ENCODE measurements at places on chromosomes 6 and 20.

DNA sequence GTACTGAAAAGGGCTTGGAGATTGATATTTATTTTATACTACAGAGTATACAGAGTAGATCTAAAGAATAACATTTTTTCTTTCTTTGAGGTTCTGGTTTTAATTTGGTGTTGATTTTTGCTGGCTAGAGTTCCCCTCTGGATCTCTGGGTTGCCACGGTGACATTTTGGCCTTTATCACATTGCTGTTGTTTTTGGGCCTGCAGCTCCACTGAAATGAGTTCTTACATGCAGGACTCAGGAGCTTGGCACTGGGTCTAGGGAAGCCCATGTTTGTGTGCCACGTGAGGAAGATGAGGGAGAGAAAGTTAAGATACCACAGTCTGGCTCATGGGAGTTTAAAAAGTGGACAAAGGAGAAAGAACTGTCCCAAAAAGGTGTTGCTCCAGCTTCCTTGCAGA lies 7.4 kb upstream of the TFAP2C start:
- no peak for DNase-seq

- DNase-seq: no peak
Measured at GRCh38 chr6:88443554-88443953, 277.4 kb upstream of the CNR1 start.

DNA sequence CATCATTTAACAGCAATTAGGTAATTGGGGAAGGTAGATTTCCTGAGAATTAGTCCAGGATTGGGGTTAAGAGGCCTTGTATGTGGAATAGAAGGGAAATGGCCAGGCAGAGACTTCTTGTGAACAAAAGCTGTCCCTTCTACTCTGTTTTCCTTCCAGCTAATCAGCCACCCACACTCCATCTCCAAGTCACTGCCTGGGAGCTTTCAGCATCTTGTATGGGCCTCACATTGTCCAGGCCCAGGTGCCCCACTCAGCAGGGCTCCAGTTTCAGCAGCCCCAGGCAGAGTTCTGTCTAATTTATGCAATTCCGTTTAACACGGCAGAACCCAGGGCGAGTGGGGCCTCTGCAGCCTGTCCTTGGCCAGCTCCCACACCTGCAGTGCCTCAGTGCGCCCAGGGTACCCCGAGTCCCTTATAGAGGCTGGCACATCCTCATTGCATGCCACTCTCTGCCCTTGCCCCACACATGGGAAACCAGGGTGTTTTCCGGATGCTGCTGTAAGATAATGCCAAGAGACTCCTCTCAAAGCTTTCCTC lies 113.0 kb downstream of the EDN3 start:
- no peak for DNase-seq

- no peak for DNase-seq
Measured at GRCh38 chr6:116536216-116536621, 9.3 kb downstream of the TRAPPC3L start.

DNA sequence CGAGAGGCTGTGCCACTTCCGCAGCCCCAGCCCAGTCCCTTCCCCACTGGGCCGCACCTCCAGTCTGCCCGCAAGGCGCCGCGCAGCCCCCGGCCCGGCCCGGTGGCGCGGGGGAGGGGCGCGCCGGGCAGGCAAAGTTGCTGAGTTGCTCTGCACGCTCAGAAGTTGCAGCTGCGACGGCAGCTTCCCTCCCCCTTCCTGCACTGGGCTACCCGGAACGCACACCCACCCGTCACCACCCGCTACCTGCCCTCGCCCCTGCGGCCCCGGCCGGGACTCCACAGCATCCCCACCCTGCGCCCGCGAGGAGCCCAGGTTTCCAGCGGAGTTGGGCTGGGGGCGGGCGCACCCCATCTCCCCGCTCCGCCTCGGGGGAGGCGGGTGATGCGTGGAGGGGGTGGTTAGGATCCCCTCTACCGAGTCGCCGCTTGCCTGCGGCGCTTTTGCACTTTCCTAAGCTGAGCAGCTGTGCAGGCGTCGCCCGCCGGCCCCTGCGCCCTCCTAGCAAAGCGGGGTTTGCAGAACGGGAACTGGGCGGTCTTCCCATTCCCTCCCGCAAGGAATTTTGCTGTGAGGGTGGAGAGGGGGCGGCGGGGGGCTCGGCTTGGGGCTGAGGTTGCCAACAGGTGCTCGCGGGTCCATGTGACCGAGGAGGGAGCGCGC lies 55.9 kb upstream of the RREB1 start:
- DNase-seq: peak; percentile 73

GRCh38 chr6:27593200-27593818 lies 120.4 kb upstream of the ZNF184 start:
- DNase-seq: no peak

- DNase-seq: no peak
Measured at GRCh38 chr6:14913931-14914330, 331.9 kb upstream of the JARID2 start.

GRCh38 chr6:109406196-109406595 lies 23.9 kb upstream of the CD164 start:
- DNase-seq: no peak

- no peak for DNase-seq
Measured at GRCh38 chr6:21075986-21076385, 517.6 kb upstream of the SOX4 start.

GRCh38 chr6:68559070-68559469 lies 76.0 kb upstream of the ADGRB3 start:
- DNase-seq: no peak

DNA sequence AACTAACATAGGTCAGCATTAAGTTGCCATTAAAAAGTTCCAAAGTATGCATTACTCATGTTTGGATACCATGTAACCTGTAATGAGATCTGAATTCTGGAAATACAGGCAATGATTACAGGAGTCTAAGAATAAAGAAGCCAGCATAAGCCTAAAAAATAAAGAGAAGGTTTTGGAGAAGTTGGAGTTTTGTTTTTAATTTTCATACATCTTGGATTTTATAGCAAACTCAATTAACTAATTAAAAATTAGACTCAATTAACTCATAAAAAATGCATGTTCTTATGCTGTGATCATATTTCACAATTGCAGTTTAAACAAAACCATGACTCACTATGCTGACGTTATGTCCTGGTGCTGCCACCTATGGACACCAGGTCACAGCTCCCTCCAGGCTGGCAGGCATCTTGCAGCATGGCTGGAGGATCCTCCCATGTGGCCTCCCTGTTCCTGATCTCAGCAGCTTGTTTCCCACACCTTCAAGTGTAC lies 648.8 kb upstream of the AGPAT4 start:
- DNase-seq: peak; percentile 50

DNA sequence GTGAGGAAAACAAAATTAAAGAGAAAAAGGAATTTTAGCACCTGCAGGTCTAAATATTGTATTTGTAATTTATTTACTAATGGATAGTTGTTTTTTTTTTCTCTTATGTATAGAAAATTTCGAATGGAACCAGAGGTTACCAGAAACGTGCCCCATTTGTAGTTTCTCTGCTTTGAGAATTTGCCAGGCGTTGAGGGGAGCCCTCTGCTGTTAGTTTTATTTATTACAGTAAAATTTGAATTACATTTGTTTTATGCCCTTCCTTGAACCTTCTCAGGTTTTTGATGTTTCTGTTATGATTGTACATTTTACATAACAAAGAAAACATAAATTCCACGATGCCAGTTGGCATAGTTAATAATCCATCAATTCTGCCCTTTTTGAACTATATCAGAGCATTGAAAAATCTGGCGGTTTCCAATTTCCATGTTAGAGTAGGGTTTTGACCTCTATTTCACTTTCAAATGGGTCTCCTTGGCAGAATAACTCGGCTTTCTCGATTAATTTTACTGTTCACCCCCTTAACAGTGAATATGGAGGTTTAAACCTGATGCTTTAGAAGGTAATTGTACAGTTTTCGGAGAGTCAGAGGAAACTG lies 35.1 kb upstream of the RFPL4B start:
- DNase-seq: no peak

GRCh38 chr6:44224965-44225305 lies 1.5 kb downstream of the SLC29A1 start:
- DNase-seq: no peak

- no peak for DNase-seq
Measured at GRCh38 chr6:160801418-160801817, 99.4 kb downstream of the PLG start.

- DNase-seq: no peak
Measured at GRCh38 chr6:107128577-107128976, 13.3 kb upstream of the BEND3 start.

DNA sequence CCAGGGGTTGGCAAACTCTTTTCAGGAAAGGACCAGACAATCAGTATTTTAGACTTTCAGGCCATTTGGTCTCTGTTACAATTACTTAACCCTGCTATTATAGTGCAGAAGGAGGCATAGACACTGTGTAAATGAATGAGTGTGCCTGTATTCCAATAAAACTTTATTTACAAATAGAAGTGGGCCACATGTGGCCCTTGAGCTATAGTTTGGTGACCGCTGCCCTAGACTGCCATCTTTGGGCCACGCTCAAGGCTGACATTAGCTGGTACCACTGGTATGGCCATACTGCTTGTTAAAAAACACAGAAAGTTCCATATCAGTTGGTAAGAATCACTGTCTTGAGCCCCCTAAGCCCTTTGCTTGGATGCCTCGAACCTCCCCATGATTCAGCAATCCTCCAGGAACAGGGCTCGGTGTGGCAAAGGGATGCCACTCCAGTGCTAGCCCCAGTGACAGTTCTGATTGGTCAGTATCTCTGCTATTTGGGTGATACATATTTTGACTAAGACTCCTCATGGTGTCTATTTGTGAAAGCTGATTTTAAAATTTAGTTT lies 23.3 kb upstream of the SNRNP48 start:
- no peak for DNase-seq

- no peak for DNase-seq
Measured at GRCh38 chr6:81023007-81023582, 729.4 kb downstream of the TENT5A start.

DNA sequence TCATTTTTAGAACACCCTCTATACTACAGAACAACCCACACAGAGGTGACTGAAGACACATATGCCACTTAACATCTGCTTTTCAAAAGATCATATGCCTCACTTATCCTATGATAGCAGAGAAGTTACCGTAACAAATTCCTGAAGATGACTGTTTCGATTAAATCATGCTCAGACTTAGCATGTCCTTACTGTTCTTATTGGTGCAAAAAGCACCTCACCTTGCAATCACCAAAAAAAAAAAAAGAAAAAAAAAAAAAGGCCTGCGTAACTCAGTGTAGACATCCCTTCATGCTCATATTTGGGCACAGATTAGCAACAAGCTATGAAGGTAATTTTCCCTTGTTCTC lies 17.7 kb upstream of the DST start:
- no peak for DNase-seq

GRCh38 chr20:57896563-57896962 lies 186.7 kb upstream of the PMEPA1 start:
- no peak for DNase-seq

- DNase-seq: no peak
Measured at GRCh38 chr6:155254139-155254538, 9.7 kb upstream of the CLDN20 start.
